ENCODE measurements at places on chromosomes 11 and 22.
A peak's percentile ranks its signal among the peaks of the same experiment; 100 is the strongest.

DNA sequence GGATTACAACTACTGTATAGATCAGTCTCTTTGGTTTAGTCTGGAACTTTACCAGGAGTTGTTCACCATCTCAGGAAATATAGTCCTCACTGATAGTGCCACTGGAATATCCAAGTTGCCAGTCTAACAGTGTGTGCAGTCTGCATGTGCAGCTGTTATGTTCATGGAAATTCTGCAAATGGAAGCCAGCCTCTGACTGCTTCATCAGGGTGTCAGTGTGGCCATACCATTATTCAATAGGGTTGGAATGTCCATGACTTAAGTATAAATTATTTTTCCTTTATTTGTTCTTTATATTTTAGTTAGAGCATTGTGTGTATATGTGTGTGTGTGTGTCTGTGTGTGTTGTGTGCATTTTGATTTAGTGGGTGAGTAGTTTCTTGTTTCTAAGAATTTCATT, 51.8 kb downstream of the C11orf96 start:
- DNase-seq = no peak

DNA sequence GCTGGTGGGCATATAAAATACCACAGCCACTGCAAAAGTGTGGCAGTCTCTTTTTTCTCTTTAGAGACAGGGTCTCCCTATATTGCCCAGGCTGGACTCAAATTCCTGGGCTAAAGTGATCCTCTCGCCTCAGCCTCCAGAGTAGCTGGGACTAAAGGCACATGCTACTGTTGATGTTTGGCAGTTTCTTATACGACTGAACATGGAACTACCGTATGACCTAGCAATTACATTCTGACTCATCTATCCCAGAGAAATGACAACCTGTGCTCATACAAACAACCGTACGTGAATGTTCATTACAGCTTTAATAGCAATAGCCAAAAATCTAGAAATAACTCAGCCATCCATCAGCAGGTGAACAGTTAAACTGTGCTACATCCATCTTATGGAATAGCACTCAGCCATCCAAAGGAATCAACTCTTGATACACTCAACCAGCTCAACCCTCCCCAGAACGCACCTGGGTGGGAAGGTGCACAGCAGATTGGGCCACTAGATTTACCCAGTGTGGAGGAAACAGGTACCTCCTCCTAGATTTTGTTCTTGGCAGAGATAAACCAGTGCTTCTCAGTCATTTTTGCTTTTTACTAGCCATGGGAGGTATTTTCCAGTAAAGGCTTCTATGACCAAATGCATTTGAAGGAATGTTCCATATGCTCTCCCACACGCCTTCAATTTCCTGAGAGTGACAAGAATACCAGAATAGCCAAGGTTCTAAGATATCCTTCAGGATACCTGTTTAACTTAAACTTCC, 130.5 kb downstream of the MED15 start:
- no peak for DNase-seq

- DNase-seq = no peak
Observed at GRCh38 chr22:30340911-30341685, 14.4 kb upstream of the TBC1D10A start.

- DNase-seq = no peak
Observed at GRCh38 chr11:131712897-131713296, 342.5 kb downstream of the NTM start.

DNA sequence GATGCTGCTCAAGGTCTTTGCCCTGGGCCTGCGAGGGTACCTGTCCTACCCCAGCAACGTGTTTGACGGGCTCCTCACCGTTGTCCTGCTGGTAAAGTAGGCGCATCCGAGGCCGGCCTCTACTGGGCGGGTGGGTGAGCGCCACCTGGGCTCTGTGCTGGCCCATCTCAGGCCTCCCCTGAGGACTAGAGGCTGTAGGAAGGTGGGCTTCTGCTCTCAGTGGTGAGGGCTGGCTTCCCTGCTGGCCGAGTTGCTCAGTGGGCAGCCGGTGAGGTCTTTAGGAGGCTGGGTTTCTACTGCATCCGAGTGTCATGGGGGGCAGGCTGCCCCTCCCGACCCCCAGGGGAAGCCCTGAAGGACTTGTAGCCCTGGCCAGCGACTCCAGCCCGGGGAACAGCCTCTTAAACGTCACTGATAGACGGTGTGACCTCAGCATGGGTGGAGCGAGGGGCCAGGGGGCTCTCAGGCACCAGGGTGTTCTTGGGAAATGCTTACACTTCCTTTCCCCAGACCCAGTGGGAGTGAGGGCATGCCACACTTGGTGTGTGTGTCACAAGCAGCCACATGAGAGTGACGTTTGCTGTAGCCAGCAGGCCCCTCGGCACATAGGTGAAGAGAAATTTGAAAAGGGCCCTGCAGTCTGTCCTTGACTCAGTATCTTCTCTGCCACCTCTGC, 30.3 kb downstream of the TPCN2 start:
- DNase-seq = no peak

DNA sequence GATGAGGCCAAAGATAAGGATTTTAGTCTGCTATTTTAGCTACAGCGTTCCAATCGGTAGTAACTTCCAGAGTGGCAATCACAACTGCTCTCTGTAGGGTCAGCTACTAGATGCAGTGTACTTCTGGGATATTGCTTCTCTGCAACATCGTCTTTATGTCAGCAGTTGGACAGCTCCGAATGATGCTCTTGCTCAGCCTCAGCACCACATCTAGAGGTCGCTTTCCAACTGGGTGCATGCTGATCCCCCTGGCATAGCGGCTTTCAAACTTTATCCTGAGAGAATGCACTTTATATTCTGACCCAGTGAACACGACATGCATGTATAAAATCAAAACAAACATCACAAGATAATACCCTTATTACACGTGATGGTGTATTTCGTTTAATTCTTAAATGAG, 219.6 kb downstream of the C11orf87 start:
- peak; percentile 2 for DNase-seq

DNA sequence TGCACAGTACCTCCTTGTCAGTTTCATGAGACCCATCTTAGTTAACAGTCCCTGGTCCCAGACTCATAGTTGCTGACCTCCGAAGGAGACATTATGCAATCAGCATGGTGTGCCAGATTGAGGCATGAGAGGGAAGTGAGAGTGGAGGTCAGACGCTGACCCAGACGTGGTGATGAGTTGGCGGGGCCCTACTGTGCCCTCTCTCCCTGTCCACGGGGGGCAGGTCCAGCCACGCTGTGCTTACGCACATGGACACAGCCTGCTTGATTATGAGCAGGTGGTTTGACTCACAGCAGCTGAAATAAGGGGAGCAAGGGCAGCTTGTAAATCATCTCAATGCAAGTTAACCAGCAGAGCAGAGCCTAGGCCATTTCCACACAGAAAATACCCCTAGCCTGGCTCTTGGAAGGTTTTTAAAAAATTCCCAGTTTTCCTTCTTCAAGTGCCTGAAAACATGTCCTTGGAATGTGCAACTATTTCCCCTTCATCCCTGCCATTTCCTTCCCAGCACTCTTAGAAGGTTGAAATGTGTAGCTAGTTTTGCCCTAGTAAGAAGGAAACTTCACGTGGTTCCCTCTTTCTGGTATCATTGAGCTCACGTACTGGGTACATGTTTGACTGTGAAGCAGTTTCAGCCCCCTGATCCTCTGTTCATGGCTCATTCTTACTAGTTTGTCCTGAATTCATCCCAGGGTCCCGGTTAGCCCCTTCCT, 122.6 kb upstream of the SORL1-AS1 start:
- peak; percentile 79 for DNase-seq

DNA sequence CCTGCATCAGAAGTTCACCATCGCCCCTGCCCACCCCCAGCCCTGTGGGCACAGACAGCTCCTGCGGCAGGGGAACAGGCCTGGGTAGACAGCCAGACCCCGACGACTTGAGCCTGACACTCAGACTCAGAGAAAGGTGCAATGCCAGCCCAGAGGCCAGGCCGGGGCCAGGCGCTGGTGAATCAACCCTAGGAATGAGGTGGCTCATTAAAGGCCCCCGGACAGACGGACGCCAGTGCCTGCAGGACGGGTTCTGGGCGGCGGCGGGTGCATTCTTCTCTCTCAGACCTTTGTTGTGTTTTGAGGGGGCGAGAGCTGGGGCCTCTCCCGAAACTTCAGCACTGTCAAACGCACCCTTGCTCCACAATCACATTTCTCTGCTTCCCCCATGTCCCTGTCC, 5.6 kb downstream of the OVOL1 start:
- DNase-seq = peak; percentile 48

GRCh38 chr11:69915501-69916250, 96.5 kb upstream of the FGF3 start:
- peak; percentile 73 for DNase-seq

- DNase-seq = no peak
Observed at GRCh38 chr11:92707665-92708064, 261.8 kb upstream of the MTNR1B start.

- DNase-seq = no peak
Observed at GRCh38 chr22:44930711-44931035, 79.1 kb downstream of the PHF21B start.

GRCh38 chr11:15972838-15973237, 383.5 kb downstream of the SOX6 start:
- no peak for DNase-seq

- no peak for DNase-seq
Observed at GRCh38 chr11:93626038-93626437, 35.4 kb upstream of the CEP295 start.

DNA sequence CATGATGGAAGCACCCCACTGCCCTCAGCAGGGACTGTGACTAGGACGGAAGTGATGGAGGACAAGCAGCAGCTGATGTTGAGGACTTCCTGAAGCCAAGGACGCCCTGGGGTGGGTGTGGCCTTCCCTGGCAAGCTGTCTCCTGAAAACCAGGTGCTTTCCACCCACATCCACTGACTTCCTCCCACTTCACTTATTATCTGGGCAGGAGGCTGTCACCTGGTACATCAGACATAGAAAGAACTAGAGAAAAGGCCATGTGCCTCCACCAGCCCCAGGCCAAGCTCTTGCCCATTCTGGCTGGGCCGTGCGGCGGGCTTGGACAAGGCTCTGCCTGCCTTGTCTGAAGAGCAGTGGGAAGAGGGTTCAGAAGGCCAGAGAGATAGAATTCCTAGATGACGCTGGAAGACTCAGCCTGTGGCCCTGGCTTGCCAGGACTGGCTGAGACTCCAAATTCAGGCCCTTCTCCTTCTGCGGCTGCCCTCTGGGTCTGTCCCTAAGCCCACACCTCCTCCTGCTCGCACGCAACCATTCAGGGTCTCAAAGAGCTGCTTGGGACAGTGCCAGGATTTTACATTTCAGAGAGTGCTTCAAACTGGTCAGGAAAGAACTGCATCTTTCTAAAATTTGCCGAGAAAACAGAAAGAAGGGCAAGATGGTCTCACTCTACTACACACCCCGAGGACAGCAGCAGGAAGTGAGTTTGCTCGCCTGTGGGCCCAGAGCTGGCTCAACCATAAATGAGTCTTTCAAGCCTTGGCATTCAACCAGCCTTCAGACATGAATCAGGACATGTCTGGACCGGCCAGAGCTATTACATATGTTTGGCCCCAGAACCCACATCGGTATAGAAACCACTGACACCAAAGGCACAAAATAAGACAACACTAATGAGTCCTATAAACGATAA, 13.3 kb downstream of the ARHGAP1 start:
- peak; percentile 29 for DNase-seq

Measured in kidney tubule cell (primary cell).